ENCODE measurements at places on chromosomes 4 and X.

GRCh38 chrX:116872931-116873330, 410.2 kb upstream of the CT83 start:
- DNase-seq = no peak

- no peak for DNase-seq
These were observed 386.3 kb downstream of the ARHGAP24 start for GRCh38 chr4:85861064-85861765.

GRCh38 chr4:66633477-66633876, 911.8 kb downstream of the CENPC start:
- no peak for DNase-seq

- DNase-seq = no peak
These were observed 543.3 kb downstream of the GRID2 start for GRCh38 chr4:92847026-92847425.

Measured in activated T-cell treated with anti-CD3 and anti-CD28 coated beads for 24 hours (primary cell).